ENCODE measurements at places on chromosomes 2 and 18. TPM values are rescaled to one million over a fixed set of nuclear protein-coding genes. Genes with fewer than 3 reads are reported as not detected.

- no peak for DNase-seq
Observed at GRCh38 chr2:112004253-112004645, 50.8 kb upstream of the TMEM87B start.

DNA sequence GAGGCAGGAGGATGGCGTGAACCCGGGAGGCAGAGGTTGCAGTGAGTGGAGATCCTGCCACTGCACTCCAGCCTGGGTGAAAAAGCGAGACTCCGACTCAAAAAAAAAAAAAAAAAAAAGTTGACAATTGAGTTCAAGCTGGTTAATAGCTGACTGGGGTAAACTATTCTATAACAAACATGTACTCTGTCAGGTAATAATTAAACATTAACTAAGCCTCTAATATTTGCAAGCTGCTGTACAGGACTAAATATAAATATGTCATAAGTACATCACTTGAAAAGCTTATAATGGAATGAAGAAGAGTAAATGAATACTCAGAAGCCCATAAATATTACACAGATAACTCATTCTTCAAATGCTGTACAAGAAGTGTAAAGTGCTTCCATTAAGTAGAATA is 190.4 kb upstream of the CRIM1 start:
- no peak for DNase-seq

GRCh38 chr2:128600581-128601297 is 282.1 kb upstream of the HS6ST1 start:
- DNase-seq = no peak

- no peak for DNase-seq
Observed at GRCh38 chr2:67865917-67866316, 196.9 kb downstream of the C1D start.

DNA sequence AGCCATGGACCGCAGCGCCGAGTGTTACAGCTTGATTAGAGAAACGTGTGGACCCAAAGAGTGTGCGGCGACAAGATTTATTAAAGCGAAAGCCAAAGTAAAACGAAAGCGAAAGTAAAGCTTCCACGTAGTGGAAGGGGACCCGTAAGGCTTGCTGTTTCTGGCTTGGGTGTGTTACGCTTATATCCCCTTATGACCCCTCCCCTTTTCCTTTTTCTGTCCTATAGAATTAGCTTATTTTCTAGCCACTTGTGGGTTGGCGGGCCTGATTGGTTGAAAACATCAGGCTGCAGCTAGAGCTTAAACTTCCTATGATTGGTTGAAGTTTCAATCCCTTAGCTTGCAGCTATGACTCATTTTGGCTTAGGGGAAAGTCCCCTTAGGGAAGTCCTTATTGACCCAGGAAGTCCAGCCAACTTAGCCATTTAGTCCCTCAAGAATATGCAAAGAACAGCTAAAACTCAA is 969.7 kb downstream of the DCDC2C start:
- no peak for DNase-seq

GRCh38 chr2:55511508-55512124 is 7.9 kb upstream of the CFAP36 start:
- peak; percentile 40 for DNase-seq

GRCh38 chr18:25186871-25187270 is 165.1 kb downstream of the ZNF521 start:
- no peak for DNase-seq

DNA sequence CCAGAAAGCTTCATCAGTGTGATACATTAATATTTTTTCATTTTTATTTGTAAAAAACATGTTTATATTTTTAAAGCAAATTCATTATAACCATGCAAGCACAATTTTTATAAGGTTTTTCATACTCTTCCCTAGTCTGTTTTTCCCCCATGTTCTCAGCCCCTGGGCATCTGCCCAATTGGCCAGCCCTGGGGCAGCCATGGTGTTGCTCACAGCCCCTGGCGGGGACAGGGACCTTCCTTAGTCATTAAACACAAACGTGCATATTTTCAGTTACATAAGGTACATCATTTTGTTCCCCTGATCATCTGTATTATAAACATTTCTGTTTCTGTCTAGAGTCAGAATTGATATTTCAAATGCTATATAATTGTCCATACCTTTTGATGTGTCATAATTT is 150.0 kb downstream of the ESCO1 start:
- DNase-seq = no peak

GREB1L gene
- 7.6 TPM for total RNA-seq

- DNase-seq = no peak
Observed at GRCh38 chr2:181128199-181128598, 147.8 kb downstream of the UBE2E3 start.

DNA sequence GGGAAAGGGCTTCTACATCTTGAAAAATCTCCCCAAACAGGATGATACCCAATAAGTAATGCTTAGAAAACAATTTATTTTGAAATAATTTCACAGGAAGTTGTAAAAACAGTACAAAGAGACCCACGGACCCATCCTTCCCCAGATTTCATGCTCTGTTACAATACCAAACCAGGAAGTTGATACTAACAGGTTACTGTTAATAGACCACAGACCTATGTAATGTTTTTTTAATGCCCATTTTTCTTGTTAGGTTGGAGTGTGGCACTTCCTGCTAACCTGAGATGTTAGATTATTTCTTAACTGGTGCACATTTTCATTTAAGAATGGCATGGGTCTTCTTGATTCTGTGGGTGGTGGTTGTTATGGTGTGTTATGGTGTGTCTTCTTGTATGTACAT is 21.4 kb upstream of the MGAT5 start:
- no peak for DNase-seq
